Activated T-helper 1 cell treated with anti-CD3 and anti-CD28 coated beads, Interleukin-2, amount 50 U/mL, for 16 hours (primary cell): ENCODE measurements at places on chromosomes 1 and 21.

- DNase-seq = no peak
These were observed 47.7 kb downstream of the CACHD1 start for GRCh38 chr1:64517640-64518039.

DNA sequence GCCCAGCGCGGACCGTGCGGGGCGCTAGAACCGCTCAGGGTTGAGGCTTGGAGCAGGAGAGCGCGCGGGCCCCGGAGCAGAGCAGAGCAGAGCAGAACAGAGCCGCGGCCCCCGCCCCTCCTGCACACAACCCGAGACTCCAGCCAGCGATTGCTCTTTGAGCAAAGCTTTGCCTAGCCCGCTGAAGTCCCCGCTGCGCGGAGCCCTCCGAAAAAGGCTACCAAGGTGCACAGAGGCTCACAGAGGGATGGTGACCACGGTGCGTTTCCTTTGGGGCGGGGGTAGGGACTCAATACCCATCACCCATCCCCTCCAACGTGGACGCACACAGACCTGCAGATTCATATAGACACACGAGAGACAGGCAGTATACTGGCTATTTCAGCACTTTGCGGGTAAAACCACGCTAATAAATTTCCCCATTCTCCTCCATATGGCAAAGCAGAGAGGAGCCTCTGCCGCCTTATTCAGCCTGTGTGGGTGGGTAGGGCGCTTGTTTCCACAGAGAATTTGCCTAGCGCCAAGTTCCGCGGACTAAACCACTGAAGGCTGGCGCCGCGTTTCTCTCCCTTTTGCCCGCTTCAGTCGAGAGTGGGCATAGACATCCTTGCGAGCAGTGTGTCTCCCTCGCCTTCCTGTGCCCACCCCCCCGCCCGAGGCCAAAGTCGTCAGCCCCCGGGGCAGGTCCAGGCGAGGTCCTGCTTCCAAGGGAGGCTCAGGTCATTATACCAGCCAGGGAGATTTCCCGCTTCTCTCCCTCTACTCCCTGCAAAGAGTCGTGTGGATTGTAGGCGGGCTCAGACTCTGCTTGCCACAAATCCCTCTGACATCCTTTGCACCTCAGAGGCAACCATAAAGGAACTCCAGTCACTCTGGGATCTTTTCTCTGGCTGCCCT, 8.5 kb downstream of the HLX start:
- DNase-seq = no peak

GRCh38 chr1:3924186-3924824, 24.2 kb upstream of the C1orf174 start:
- no peak for DNase-seq

GRCh38 chr1:66519992-66520391, 14.0 kb upstream of the SGIP1 start:
- DNase-seq = no peak

DNA sequence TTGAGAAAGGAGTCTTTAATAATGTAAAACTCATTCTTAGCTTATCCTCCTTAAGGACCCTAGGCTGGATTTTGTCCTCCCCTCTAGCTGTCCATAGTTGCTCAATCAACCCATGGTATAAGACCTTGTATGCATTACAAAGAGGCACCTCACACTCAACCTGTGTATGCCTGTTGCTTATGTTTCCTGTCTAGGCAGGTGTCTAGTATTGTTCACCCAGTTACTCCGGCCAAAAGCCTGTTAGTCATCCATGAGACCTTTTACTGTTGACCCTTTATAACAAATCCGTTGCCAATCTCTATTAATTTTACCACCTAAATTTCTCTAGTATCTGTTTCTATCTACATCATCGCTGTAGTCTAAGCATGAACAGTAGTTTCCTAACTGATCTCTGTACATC, 3.7 kb downstream of the LYPLAL1 start:
- DNase-seq = no peak
